Small intestine (tissue), 16 donors: ENCODE measurements at places on chromosomes 2 and 18.

DNA sequence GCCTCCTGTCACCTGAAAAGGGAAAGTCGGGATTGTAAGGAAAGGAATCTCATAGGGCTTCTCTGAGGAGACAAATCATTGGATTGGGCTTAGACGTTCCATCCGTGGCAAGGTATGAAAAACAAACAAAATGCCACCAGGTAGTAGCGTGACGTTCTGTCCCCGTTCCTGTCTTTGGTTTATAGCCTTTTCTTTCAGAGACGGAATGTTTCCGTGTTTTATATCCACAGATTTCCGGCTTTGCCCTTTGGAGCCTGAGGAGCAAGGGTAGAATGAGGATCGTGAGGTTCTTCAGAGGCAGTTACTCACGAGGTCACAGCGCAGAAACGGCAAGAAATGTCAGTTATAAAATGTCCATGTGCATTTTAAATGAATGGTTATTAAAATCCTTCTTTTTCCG, 118.3 kb downstream of the TMEM18 start:
- DNase-seq: no peak

DNA sequence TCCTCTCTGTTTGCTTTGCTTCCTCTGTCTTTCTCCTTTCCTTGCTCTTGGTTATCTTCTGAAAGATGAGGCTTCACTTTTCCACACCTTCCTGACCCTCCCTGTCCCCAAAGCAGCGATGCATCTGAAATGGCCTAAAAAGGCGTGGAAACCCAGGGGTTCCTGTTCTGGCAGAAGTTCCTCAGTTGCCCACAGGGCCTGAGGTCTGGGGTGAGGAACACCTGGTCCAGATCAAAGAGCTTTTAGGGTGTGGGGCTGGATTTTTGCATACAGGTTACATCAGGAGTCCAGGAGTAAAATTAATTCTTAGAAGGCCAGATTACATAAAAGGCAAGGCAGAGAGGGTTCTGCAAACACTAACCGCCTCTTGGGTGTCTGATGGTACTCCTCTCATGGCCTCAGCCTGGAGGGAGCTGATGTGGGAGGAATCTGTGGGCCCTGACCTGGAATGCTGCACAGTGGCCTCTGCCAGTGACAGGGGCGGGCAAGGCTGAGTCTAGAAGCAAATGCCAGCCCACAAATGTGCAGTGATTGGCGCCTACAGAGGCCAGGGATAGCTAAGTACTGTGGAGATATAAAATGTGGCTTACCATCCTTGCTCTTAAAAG, 41.8 kb downstream of the INPP4A start:
- no peak for DNase-seq

- no peak for DNase-seq
Measured at GRCh38 chr2:60148716-60149115, 404.7 kb downstream of the BCL11A start.

- no peak for DNase-seq
Measured at GRCh38 chr2:12044857-12045256, 298.4 kb downstream of the LPIN1 start.

GRCh38 chr2:142853912-142854311, 23.6 kb upstream of the KYNU start:
- DNase-seq: no peak

DNA sequence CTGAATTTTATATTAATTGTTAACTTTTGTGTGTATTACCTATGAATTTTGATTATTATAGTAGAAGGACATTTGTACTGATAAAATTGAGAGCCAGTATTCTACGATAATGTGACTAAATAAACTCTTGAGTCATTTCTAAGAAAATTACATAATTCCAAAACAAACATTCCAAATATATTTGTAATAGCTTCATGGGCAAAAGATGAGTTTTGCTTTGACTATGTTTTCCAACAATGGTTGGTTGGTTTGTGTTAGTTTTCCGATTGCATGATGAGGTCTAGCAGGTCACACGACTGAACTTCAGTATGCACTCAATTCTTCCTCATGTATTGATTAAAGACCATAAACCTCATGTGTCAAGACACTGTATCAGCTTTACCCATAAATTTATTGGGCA, 71.7 kb upstream of the WDR75 start:
- DNase-seq: no peak

- peak; percentile 70 for DNase-seq
Measured at GRCh38 chr2:26300234-26300925, 45.6 kb upstream of the SELENOI start.

DNA sequence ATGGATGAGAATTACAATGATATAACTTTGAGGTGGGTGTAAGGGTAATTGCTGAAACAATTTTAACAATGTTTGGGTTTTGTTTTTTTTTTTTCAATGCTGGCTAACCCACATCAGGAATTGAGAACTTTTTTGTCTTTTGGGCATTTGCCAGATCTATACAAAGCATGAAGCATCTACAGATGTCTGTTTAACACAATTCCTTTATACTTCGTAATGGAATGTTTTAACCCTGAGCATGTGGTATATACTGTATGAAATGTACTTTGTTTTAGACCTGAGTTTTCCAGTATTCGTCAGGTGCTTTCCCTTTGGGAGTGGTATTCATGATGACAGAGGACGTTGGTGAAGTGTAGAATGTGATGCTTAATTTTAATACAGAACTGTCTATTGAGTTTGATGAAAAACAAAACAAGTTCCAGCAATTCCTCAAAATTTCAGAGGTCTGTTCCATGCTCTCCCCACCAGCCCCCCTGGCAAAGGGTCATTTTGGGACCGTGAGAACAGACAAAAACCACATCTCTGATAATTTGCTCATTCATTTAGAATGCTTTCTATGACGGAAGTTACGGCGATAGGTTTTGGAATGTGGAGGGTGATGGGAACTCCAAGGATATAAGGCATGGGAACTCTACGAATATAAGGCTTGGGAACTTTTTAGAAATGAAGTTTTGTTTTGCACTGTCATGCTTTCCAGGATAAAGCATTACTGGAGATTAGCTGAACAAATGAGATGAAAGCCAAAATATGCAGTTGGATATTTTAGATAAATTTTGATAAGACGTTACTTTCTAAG, 14.1 kb downstream of the LIMS1 start:
- DNase-seq: no peak

DNA sequence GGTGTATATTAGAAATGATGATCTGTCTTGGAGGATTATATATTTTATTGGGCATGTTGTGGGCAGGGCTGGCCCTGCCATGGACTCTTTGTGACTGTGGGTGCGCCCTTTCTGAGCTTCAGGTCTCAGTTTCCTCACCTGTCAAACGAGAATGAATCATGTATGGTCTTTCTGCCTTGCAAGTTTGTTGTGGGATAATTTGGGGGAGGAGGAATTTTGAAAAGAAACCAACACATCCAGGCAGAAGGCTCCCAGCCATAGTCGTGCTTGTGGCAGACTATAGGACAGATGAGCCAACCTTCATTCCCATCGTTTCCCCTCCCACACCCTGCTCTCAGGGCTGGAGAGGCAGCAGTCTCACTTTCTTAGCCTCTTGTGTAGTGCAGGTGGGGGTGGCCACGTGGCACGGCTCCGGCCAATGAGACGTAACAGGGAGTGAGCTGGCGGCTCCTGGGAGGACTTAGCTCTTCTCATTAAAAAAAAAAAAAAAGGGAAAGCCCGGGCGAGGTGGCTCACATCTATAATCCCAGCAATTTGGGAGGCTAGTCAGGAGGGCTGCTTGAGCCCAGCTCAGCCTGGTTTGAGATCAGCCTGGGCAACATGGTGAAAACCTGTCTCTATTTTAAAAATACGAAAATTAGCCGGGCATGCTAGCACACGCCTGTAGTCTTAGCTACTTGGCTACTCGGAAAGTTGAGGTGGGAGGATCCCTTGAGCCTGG, 63.1 kb downstream of the RHOB start:
- peak; percentile 79 for DNase-seq

DNA sequence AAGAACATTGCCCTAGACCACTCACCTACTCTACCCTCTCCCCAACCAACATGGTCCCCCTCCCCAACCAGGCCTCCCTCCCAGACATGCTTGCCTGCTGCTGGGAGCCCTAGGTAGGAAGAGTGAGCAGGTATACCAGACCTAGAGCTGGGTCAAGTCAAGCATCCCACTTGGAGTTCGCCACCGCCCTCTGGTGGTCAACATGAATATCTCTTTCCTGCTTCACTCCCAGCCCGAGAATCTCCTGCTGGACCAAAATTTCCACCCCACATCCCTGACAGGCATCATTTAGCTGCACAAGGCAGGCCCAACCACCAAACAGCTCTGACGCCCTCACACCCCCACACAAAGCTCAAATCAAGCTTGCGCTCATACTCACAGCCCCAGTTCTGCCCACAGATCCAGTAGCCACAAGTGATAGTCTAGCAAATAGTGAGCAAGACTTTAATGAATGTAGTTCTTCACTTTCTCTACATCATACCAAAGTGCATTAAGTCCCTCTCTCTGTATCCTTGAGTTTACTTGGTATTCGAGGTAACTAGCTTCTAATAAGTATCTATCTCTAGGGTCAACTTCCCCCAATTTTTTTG, 116.0 kb downstream of the TNS1 start:
- DNase-seq: peak; percentile 71

- peak; percentile 80 for DNase-seq
Measured at GRCh38 chr2:45993476-45993991, 303.7 kb upstream of the EPAS1 start.

- no peak for DNase-seq
Measured at GRCh38 chr2:238158509-238159070, at the start of gene ERFE. Gene ERFE (plus strand): TSS chr2:238158970. CDS start chr2:238159008, 38 bp downstream.

DNA sequence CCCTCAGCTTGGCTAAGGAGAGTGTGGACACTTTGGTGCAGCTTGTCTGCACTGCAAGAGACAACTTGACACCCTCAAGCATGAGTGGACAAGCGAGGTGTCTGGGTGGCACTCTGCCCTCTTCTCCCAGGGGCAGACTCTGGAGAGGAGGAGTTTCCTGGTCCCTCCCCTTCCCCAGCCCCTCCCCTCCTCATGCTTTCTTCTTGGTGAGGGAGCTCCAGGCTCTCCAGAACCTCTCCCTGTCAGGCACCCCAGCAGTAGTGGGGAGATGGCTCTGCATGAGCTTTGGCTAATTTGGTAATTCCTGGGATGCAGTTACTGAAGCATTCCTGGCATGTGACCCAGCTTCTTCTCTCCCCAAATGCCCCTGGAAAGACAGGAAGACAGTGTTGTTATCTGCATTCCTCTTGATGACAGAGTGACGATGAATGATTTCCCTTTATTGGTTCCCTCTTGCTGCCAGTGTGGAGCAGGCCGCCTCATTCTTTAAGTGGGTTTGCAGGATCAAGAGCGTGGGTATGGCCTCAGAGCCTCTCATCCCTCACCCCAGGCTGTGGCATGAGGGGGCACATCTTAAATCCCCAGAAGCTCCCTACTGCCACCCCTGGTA, 89.2 kb downstream of the STPG4 start:
- DNase-seq: peak; percentile 38
